ENCODE measurements at places on chromosomes 1 and 21.

- DNase-seq: no peak
Observed at GRCh38 chr1:246020211-246020954, 486.7 kb downstream of the SMYD3 start.

GRCh38 chr21:44533891-44534627 lies 5.9 kb downstream of the KRTAP10-1 start:
- DNase-seq: no peak

- DNase-seq: peak; percentile 82
Observed at GRCh38 chr1:168135116-168135920, 1.4 kb downstream of the GPR161 start.

DNA sequence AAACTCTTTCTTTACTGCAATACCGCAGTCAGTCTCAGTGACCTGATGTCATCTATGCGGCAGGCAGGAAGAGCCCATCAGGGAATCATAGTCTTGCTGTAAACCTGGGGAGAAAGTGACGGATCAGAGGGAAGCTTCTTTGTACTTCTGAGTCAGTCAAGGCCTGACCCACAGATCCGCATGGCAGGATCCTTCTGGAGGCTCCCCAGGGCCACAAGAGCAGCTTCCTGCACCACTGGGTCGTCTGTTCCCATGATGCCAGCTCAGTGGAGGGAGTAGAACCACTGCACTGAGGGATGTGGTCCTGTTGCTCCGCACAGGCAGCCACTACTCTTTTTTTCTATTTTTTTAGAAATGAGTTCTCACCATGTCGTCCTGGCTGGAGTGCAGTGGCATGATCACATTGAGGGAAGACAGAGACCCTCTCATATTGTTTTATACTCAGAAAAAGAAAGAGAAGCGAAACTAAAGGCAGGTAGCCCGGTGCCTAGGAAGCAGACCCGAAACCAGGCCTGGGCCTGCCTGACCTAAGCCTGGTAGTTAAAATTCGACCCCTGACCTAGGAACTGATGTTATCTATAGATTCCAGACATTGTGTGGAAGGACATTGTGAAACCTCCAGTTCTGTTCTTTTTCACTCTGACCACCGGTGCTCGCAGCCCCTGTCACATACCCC lies 6.3 kb upstream of the ERVH48-1 start:
- DNase-seq: no peak

- DNase-seq: no peak
Observed at GRCh38 chr1:178688244-178688643, 36.8 kb upstream of the RALGPS2 start.

GRCh38 chr1:179709841-179710329 lies 33.2 kb upstream of the FAM163A start:
- DNase-seq: no peak

GRCh38 chr1:65231718-65232330 lies 77.5 kb upstream of the DNAJC6 start:
- DNase-seq: no peak

DNA sequence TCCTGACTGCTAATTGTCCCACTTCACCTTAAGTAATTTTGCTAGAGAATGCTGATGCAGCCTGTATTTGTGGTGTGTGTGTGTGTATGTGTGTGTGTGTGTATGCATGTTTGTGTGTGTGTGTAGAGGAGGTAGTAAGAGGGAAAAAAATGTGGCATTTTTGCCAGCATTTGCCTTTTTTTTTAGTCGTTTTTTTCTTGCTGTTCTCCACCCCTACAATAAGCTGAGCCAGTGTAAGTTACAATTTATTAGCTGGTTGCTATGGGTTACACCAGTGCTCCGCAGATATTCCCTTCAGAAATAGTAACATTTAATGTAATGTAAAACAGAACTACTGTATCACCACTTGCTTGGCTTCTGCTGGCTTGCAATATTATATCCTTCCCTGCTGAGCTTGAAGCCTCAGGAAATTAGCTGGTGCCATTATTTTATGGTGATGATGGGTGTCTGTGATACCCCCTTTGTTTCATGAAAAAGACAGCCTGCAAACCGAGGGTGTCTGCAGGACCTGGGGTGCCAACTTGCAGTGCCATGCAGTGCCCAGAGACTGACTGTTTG lies 23.4 kb upstream of the IGSF3 start:
- no peak for DNase-seq

DNA sequence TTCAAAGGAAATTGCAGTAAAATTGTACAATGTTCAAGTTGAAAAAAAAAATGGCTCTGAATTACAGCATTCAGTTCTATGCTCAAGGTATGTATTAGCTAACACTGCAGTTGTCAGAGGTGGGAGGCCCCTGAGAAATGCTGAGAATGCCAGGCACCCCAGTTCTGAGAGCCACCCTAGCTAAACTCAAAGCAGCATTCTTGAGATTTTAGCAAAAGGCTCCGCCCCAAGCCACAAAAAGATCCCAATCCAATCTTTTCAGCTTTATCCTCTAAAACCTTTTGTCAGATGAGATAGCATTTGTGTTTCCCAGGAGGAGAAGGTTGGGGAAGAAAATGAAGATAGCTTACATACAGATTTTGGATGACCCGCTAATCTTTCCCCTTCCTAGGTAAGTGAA lies 68.8 kb downstream of the SMYD2 start:
- DNase-seq: no peak

GRCh38 chr21:34935898-34936297 lies 113.2 kb downstream of the RUNX1 start:
- DNase-seq: no peak

DNA sequence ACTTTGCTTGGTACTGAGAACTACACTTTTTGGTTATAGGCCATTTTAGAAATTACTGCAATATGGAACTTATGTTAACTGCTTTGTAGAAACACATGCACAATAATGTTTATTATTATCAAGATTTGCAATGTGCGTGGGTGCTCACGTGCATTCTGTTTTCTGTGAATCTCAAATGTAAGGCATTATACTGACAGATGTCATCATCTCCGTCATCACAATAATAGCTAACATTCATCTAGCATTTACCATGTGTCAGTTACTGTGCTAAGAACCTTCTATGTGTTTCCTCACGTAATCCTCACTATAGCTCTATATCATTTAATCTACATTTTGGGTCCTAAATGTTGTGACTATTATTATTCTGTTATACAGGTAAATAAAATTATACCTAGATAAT lies 1214.8 kb upstream of the ADGRL4 start:
- DNase-seq: no peak

DNA sequence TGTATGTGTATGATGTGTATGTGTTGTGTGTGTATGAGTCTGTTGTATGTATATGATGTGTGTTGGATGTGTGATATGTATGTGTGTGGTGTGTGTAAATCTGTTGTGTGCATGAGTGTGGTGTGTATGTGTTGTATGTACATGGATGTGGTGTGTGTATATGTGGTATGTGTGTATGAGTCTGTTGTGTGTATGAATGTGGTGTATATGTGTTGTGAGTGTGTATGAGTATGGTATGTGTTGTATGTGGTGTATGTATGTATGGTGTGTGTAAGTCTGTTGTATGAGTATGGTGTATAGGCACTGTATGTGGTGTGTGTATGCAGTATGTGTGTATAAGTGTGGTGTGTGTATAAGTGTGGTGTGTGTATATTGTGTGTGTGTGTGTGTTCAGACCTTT lies 95.0 kb downstream of the PLXNA2 start:
- DNase-seq: no peak

DNA sequence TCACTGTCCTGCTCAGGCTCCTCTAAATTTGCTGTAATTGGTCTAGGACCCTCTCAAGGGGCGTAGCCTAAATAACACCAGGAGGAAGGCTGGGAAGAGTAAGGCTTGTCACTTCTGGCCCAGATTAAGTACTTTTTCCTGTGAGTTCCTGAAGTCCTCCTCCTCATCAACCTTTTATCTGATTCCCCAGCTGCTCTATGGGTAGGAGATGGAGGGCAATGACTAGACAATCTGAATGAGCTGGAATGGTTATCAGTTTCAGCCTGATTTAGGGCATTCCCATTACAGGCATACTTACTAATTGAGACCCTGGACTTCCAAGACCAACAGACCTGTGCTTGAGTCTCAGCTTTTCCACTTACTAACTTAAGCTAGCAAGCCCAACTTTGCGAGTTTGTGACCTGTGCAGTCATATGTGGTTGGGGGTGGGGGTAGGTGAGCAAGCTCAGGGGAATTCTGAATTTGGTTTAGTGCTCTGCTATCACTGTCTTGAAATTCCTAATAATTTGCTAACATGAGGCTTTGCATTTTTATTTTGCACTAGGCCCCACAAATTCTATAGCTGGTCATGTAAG lies 18.0 kb upstream of the FGGY start:
- no peak for DNase-seq

GRCh38 chr1:32150847-32151246 lies 28.6 kb upstream of the TXLNA start:
- no peak for DNase-seq

DNA sequence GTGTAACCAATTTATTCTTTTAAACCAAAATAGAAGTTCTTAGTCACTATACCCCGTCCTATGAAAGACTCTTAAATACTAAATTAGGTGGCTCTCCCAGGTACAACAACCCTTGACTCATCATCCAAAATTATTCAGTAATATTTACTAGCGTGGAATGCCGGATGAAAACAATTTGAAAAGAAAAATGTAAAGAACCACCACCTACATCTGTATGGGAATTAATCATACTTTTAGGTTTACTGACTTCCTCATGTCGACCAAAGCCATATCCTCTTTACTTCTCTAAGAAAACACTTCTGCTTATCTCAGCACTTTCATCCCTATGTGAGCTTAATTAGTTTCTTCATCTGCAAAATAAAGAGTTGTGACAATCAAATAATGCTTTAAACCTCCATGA lies 139.6 kb downstream of the AKT3 start:
- no peak for DNase-seq

- no peak for DNase-seq
Observed at GRCh38 chr1:248306103-248306502, 2.9 kb upstream of the OR2T12 start.

GRCh38 chr1:205256951-205257625 lies 29.3 kb downstream of the TMCC2 start:
- DNase-seq: no peak

DNA sequence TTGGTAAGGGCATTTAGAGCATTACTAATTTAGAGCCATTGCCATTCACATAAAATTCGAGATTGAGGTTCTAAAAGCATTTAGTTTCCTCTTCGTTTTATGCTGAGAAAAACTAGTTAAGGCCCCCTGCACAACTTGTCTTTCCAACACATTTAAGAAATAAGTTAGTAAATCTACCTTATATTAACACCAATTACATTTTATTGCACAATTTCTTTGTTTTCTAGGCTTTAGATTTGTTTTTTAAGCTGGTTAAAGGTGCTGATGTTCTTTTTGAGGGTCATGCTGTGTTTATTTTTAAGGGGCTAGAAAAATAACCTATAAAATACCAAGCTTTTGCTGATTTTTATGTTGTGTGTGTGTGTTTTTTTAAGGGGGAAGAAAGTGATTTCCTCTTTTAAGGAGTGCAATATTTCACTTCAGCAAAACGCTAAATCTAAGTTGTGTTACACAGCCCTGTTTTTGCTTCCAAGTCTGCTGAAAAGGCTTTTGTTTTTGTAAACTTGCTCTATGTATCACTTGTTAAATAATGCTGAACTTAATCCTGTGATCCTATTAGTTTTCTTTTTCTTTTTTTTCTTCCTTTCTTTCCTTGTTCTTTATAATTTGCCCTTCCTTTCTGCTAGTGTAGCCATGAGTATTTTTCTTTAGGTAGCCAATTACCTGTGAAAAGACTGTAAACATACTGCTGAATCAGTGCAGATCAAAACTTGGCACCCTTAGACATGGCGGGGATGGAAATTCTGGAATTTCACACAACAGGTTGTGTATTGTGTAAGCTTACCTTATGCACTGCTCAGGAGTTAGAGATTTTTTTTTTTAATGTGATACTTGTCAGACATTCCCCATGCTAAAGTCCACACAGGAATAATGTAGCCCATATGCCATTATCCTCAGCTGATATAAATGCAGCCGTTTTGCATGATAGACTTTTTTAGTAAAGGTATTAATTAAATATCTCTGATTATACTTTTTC lies 1.5 kb downstream of the CEPT1 start:
- no peak for DNase-seq

DNA sequence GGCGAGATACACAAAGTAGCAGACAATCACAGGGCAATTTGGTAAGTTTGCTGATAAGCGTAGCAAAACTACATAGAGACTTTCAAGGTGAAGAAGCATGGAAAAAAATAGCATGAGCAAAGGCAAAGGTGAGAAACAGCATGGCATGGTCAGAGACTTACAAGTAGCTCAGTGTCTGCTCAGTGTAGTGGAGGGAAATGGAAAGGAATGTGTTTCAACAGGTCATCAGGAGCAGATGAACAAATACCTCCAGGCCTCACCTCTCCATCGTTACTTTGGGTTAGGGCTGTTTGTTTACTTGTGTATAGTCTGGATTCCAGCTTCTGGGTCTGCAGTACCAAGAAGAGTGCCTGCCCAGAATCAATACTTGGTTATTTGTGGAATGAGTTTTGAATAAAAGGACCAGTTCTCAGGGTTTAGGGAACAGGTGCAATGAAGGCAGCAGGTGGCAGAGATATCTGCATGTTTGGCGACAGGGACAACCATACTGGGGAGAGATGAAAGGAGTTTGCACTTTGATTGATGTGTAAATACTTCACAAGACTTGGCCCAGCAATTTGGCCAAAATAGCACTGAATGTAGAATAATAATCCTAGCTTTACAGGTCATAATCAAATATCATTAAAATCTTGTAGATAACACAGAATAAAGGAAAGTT lies 97.0 kb upstream of the FGGY start:
- peak; percentile 41 for DNase-seq

GRCh38 chr1:77300566-77300965 lies 18.7 kb downstream of the AK5 start:
- no peak for DNase-seq

DNA sequence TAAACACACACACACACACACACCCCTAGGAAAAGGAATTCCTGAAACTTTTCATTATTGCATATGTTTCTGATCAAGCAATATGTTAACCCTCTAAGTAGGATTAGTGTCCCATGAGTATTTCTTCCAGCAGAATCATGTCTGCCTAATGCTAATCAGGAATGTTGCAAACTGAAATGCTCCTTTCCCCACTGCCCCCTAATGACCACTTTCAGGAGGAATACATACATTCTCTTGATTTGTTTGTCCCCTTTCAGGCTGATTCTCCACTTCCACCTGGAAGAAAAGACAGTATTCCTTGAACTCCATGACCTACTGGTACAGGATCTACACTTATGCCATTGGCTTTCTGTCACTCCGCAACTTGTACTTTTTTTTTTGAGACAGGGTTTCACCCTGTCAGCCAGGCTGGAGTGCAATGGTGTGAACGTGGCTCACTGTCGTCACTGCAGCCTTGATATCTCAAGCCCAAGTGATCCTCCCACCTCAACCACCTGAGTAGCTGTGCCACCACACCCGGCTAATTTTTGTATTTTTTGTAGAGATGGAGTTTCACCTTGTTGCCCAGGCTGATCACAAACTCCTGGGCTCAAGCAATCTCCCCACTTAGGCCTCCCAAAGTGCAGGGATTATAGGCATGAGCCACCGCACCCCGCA lies 56.7 kb downstream of the LRIG2 start:
- no peak for DNase-seq

- no peak for DNase-seq
Observed at GRCh38 chr1:90964444-90965035, 57.3 kb downstream of the ZNF644 start.

GRCh38 chr1:116540088-116540487 lies 30.7 kb downstream of the CD58 start:
- DNase-seq: no peak
